ENCODE measurements at places on chromosomes 5 and 9.
A peak's percentile ranks its signal among the peaks of the same experiment; 100 is the strongest.

DNA sequence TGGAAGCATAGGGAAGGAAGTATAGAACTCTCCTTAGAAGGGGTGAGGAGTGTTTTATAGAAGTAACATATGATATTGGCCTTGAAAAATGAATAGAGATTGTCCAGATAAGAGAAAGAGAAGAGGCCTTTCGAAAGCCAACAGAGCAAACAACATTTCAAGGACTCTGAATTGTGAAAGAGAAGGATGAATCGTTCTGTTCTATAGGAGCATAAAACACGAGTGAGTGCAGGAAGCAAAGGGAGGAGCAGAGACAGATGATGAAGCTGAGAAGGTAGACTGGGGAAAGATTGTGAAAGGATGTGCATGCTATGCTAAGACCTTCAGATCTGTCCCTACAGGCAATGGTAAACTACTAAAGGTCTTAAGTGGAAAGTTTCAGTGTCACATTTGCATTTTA is 271.0 kb downstream of the TMEM161B start:
- no peak for DNase-seq

DNA sequence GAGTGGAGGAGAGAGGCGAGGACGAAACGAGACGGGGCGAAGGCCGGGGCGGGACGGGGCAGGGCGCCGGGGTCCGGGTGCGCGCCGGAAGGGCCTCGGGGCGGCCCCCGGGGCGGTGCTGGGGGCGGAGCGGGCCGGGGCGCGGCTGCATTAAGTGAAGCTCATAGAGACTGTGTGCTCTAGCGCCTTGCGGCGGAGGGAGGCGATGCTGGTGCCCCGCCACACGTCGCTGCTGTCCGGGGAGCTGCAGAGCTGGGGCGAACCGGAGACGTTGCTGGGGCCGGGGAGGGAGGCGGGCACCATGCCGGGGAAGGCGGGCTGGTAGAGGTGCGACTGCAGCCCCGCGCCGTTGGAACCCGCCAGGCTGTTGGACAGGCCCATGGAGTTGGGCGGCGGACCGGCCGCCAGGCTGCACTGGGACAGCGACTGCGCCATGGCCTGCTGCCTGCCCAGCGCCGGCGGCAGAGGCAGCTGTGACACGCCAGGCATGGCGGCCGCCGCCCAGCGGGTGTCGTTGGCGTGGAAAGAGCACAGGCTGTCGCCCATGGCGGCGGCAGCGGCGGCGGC is 8.3 kb downstream of the OTP start:
- DNase-seq = no peak

DNA sequence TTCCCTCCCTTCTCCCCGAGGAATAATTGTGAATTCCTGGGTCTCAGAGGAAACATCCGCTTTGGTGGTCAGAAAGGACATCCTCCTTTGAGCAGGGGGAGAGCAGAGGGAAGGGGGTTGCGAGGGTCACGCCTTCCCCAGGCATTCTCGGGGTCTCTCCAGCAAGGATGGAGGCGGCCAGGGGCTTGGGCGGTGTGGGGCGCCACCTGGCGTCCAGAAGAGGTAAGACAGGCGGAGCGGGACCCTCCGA is 129.1 kb downstream of the KCNIP1 start:
- peak; percentile 28 for DNase-seq

DNA sequence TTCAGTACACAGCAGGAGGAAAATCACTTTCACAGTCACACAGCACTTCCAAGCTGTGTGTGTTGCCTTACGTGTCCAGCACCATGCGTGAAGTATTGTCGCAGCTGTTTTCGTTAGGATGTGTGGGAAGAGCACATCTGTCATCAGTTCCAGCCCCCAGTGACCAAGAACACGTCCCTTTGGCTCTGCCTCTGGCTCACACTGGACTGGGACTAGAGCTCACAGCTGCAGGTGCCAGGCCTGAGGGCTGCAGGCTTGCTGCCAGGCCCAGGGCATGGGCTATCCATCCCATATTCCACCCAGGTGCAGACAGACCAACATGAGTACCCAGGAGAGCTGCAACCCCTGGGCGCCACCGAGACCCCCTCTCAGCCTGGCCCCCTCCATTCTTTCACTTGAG is 60.5 kb upstream of the ANKRD33B start:
- no peak for DNase-seq

GRCh38 chr5:172837640-172838039 is 3.6 kb downstream of the ERGIC1 start:
- peak; percentile 32 for DNase-seq

DNA sequence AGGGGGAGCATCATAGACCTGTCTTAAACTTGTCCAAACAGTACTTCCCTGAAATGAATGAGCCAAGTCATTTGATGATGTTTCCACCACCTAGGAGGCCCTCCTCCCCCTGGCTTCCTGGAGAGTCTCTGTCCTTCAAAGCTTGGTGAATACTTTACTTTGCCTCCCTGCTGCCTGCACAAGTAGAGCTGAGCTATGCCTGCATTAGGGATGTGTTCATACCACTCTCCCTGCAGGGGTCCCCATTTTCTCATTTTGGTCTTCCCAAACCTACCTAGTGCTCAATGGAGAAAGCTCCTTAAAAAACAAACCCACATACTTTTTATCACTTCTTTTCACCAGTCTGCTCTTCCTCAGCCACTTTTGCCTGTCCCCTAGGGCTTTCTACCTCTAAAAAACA is 7.7 kb downstream of the CCNI2 start:
- no peak for DNase-seq

DNA sequence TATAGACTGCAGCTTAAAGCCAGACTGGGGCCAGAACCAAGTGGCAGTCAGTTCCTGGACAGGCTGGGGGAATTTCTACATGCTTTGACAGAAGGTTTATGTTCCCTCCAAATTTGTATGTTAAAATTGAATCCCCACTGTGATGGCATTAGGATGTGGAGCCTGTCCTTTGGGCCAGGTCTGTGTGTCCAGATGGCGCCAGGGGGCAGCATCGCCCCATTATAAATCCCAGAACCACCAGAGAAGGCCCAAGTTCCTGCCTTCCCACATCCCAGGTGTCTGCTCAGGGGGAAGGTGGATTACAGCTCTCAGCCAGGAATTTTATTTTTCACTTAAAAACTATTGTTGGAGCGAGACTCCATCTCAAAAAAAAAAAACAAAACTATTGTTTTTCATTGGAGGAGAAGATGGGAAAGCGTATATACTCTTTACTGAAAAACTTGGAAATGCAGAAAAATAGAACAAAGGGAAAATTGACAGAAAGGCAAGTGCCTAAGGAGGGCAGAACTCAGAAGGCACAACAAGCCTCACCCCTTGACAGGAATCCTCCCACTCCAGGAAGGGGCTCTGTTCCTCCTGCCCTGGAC is 5.0 kb downstream of the IL3 start:
- no peak for DNase-seq

- no peak for DNase-seq
Measured at GRCh38 chr9:109378316-109378715, 57.5 kb upstream of the EPB41L4B start.

- DNase-seq = no peak
Measured at GRCh38 chr9:14175778-14176177, 138.2 kb downstream of the NFIB start.

DNA sequence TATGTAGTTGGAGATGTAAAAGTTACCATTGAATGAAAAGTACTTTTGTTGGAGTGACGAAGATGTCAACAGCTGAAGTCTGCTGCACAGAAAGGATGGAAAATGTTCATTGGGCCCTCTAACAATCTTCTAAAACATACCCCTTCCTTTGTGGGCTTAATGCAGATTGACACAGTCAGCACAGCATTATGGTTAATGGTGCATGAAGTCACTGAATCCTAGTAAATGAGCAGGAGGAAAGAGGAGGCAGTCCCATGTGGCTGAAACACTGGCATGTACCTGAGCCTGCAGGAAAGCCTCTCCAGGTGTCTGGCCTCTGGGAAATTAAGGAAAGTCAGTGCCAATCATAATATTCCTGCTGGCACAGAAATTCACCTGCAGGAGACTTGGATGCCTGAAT is 153.8 kb downstream of the ARL15 start:
- DNase-seq = no peak

GRCh38 chr5:139668064-139668880 is 20.1 kb downstream of the CXXC5 start:
- DNase-seq = no peak

DNA sequence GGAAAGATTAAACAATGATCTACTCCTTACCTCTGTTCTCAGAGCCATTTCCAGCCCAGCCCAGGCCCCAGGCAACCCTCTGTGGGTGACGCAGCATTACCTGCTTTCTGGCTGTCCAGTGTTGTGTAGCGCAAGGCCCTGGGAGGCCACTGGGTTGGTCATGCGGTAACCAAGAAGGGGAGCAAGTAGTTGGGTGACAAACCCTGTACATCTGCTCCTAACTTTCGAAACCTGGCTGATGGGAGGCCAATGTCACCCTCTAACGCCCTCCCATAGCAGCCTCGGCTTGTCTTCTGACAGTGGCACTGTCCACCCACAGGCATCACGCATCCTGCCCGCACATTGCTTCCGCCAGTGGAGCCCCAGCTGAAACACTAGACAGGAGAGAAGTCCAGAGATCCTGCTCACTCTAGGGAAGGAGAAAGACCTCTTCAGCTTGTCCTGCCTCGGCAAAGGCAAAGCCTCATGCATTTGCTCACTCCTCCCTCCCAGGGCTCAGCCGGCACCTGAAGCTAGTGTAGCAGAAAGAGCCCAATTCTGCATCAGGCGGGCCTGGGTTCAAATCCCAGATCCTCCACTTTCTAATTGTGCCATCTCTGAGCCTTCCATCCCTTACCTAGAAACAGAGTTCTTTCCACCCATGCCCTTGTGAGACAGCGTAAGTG is 94.6 kb downstream of the ADAMTS2 start:
- DNase-seq = no peak

DNA sequence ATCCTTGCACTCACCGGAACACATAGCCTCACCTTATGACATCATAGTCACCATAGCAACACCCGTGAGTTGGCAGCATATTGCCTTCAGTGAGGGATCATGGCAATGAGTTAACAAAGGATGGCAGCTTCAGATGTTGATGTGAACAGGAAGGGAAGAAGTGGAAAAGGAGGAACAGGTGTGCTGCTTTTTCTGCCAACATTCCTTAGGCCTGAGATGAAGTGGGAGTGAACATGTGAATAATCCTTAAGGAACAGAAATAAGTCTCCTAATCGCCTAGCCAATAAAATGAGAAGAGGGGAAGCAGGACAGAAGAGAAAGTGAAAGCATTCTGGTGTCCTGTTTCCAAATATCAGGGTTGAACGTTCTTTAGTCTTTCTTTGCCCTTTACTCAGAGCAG is 360.0 kb downstream of the BRINP1 start:
- DNase-seq = no peak

- no peak for DNase-seq
Measured at GRCh38 chr9:22238809-22239684, 207.6 kb upstream of the DMRTA1 start.

DNA sequence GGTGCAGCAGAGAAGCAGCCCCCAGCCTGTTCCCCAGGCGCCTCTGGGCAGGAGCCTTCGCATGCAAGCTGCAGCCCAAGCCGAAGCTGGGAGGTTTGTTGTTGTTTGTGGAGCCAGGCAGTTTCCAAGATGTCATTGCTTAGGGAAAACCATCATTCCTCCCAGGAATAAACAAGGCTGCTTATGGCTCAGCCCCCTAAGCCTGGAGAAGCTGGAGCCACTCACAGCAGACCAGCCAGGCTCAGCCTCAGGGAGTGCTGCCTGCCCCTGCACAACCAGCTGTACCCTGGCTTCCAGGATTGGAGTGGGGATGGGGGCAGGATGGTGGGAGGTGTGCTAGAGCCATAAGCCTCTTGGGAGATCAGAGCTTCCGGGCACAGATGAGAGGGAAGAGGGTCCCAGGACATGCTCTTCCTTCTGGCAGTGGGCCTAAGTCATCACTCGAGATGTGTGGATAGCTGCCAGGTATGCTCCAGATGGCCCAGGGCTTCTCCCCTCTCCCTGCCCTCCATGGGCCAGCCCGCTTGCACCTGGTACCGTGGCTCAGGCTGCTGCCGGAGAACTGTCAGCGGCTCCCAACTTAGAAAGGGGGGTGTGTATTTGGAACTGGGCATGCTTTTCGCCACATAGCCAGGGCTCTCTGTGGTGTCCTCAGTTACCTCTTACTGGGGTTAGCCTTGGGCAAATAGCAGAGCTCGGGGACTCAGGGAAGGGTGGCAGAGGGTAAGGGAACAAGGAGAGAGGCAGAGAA is 105.2 kb downstream of the RGS3 start:
- DNase-seq = no peak

DNA sequence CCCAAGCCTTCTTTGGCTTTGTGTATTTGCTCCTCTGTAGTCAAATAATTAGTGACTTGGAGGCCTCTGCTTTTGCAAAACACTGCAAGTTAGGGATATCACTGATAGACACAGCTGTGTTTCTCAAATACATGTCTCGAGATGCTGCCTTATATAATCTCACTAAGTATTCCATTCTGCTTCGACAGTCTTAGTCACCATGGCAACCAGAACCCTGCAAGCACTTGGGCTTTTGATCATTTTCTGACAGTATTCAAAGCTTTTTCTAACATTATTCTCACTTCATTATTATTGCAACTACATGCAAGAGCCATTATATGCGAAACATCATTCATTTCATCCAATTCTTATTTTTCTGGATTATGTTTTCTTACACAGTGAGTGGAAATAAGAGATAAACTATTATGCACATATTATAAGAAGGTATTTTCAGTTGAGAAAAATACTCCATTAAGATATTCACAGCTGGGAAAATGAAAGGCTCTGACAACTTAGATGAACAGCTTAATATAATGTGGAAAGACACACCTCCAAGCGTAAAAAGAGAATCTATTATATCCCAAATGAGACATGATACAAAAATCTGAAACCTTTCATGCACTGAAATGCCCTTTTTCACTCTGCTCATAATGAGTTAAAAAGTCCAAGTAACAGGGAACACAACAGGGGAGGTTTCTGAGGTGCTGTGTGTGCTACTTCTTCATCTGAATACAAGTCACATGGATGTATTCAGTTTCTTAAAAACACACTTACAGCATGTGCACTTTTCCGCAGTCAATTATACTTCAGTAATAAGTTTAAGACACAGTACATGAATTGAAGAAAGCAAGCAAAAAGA is 93.9 kb downstream of the SCAI start:
- DNase-seq = no peak

GRCh38 chr9:116090030-116090770 is 63.4 kb upstream of the PAPPA start:
- DNase-seq = no peak

DNA sequence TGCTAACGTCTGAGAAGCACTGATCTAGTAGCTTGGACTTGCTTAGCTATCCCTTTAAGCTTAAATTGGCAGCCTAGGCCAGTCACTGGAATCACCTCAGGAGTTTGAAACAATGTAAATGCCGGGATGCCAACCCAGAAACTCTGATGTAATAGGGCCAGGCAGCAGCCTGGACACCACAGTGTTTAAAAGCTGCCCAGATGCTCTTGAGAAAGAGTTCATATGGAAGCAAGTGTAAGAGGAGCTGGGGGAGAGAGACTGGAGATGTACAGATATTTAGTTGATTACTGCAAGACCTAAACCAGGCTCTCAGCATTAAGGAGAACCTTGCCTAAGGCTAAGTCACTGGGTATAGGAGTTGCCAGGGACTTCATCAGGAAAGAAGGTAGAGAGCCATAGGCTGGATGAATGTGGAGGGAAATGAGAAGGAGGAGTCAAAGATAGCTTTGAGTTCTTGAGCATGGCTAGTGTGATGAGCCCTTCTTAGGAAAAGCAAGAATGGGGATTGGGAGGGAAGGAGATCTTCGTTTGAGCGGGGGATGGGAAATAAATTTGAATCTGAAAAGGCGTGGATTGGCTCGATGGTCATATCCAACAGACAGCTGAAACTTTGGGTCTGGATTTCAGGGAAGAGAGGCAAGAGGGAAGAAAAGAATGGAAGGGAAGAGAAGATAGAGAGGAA is 392.9 kb upstream of the WWC1 start:
- DNase-seq = no peak

GRCh38 chr9:30301271-30301963 is 2083.0 kb upstream of the ACO1 start:
- DNase-seq = no peak

GRCh38 chr5:175878544-175879438 is 7.4 kb downstream of the CPLX2 start:
- no peak for DNase-seq
